ENCODE measurements at places on chromosomes 6 and 20. TPM values are rescaled to one million over a fixed set of nuclear protein-coding genes. Genes with fewer than 3 reads are reported as not detected.

Gene CD40
- total RNA-seq: 17.3 TPM

Gene KHDC1
- total RNA-seq: 2.0 TPM

Gene MEP1A
- not detected for total RNA-seq

Gene ANGPT4
- not detected for total RNA-seq

Gene SAPCD1
- total RNA-seq: not detected

Gene RAET1G
- 0.30 TPM for total RNA-seq

Gene NEURL2
- 2.6 TPM for total RNA-seq

Gene SNPH
- total RNA-seq: 4.9 TPM

Gene TGM2
- total RNA-seq: 325 TPM

Gene HTR1E
- total RNA-seq: not detected

Gene SIGLEC1
- total RNA-seq: not detected

Gene ATP6V1G2
- 0.97 TPM for total RNA-seq

Gene FAM209A
- not detected for total RNA-seq

Gene RAB5IF
- 88.7 TPM for total RNA-seq

Gene SLC13A3
- total RNA-seq: 0.32 TPM

Gene LPA
- total RNA-seq: not detected

Gene SPAG4
- 11.2 TPM for total RNA-seq

Gene PPP1R10
- total RNA-seq: 12.9 TPM

Gene PCSK2
- total RNA-seq: not detected

Gene BMP5
- total RNA-seq: not detected

Gene ZNF322
- 12.3 TPM for total RNA-seq

Gene BNIP5
- total RNA-seq: not detected

Data from epithelial cell of umbilical artery (primary cell).